Ascending aorta (tissue), 2 donors: ENCODE measurements at places on chromosomes 3 and 15. TPM values are rescaled to one million over a fixed set of nuclear protein-coding genes. Genes with fewer than 3 reads are reported as not detected.

The DVL3 gene
- 36.6 TPM for total RNA-seq

The MYL3 gene
- 3.6 TPM for total RNA-seq

The CTXND1 gene
- 0.11 TPM for total RNA-seq

The GNAT1 gene
- 4.7 TPM for total RNA-seq

The TMEM158 gene
- not detected for total RNA-seq

The SLC28A1 gene
- not detected for total RNA-seq

The POC1A gene
- total RNA-seq = not detected

The CHRM5 gene
- not detected for total RNA-seq

The PIF1 gene
- not detected for total RNA-seq

The FETUB gene
- not detected for total RNA-seq

The CAPN3 gene
- total RNA-seq = 7.1 TPM

The BOC gene
- total RNA-seq = 31.3 TPM

The ALPK3 gene
- total RNA-seq = 38.0 TPM

- DNase-seq = no peak
- H3K36me3 ChIP-seq = no peaks in the 10 kb centered on the region
- H3K4me1 ChIP-seq = peaks cover 14% of the 10 kb centered on the region
- peak overlapping the region; percentile 19 for H3K4me3 ChIP-seq
Measured at GRCh38 chr3:42159706-42160472, 68.7 kb downstream of the TRAK1 start.

GRCh38 chr3:13335059-13335458, 85.1 kb downstream of the NUP210 start:
- H3K27ac ChIP-seq = no peak overlapping the region
- H3K27me3 ChIP-seq = no peaks in the 10 kb centered on the region
- no peaks in the 10 kb centered on the region for H3K4me1 ChIP-seq
- H3K36me3 ChIP-seq = no peaks in the 10 kb centered on the region
- no peak overlapping the region for H3K4me3 ChIP-seq
- DNase-seq = no peak

DNA sequence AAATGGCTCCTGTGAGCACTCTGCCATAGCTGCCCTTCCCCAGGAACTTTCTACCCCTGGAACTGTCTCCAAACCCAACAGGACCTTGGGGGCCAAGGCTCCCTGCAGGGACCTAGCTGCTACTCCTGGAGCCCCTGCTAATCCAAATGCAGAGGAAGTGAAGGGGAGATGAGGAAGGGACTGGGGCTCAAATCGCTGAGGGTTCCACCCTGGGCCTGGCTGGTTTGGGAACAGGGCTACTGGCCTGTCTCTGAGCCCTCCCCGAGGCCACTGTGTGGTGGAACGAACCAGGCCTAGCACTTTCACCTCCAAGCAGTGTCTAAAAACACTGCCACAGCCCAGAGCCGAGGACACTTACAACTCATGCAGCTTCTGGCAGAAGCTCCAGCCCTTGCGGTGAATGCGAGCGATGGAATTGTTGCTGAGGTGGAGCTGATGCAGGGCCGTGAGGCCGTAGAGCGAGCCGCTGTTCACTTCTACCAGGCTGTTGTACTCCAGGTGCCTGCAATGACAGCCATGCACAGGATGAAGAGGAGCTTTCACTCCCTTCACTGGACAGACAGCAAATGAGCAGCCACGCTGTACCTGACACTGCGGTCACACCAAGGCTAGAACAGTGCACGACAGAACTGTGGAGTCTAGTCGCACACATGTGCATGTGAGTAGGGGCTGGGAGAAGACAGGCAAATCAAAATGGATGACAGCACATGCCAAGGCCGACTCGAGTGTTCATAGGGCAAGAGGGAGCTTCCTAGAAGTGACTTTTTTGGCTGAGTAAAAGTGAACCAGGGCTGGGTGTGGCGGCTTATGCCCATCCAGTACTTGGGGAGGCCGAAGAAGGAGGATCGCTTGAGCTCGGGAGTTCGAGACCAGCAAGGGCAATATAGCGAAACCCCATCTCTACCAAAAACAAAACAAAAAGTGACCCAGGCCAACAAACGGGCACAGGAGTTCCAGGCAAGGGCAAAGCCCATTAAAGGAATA, 90.8 kb downstream of the LRIG1 start:
- no peaks in the 10 kb centered on the region for H3K27me3 ChIP-seq
- peaks cover 37% of the 10 kb centered on the region for H3K4me1 ChIP-seq
- DNase-seq = no peak
- H3K36me3 ChIP-seq = peaks cover 46% of the 10 kb centered on the region
- H3K4me3 ChIP-seq = no peak overlapping the region
- peak overlapping the region; percentile 37 for H3K27ac ChIP-seq

GRCh38 chr3:32249184-32249782, 10.8 kb downstream of the CMTM8 start:
- H3K27me3 ChIP-seq = no peaks in the 10 kb centered on the region
- no peak for DNase-seq
- H3K36me3 ChIP-seq = no peaks in the 10 kb centered on the region
- H3K4me1 ChIP-seq = no peaks in the 10 kb centered on the region
- no peak overlapping the region for H3K27ac ChIP-seq
- H3K4me3 ChIP-seq = no peak overlapping the region

DNA sequence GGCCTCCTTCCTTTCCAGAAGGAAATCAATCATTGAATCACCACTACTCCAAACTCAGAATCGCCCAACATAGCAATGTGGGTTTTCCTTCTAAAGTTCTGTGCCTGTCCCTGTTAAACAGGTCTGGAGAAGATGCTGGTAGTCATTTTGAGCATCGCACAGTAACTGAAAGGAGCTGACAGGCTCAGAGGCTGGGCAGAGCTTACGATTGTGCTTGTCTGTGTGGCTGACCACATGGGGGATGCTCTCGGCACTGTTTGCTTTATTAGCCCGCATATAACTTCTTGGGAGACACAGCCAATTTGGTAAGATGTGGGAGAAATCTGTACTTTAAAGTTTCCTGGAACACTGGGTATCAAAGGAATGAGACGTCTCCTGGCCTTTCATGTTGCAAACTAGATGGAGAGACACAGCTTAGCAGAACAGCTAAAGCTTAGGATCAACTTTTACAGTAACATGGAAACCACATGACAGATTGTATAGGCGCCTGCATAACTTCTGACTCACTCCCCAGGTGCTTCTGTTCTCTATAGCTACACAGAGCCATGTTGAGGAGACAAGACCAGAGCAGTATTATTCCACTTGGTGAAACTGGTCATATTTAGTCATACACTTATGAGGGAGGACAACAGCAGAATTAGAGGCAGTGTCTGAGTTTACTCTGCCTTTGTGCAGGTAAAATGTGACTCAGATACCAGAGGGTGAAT, 374.1 kb downstream of the RORA start:
- no peaks in the 10 kb centered on the region for H3K4me1 ChIP-seq
- H3K4me3 ChIP-seq = no peak overlapping the region

DNA sequence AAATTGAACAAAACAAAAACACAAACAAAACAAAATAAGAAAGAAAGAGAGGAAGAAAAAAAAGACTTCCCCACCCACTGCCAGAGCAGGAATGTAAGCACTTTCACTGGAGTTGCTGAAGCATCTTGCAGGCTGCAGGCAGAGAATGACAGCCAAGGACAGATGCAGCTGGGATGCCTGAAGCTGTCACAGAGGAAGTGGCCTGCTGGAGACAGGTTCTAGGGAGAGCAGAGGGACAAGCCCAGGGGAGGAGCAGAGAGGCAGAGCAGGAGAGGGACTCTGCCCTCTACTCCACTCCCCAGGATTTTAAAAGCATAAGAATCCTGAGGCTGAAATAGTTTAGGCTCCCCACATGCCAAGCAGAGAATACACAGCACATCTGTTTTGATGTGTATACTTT, 326.2 kb downstream of the TUSC7 start:
- no peak overlapping the region for H3K4me3 ChIP-seq
- no peaks in the 10 kb centered on the region for H3K27me3 ChIP-seq
- H3K4me1 ChIP-seq = peaks cover 11% of the 10 kb centered on the region

GRCh38 chr3:197936819-197937384, 13.1 kb upstream of the RPL35A start:
- H3K27me3 ChIP-seq = no peaks in the 10 kb centered on the region
- no peak overlapping the region for H3K27ac ChIP-seq

DNA sequence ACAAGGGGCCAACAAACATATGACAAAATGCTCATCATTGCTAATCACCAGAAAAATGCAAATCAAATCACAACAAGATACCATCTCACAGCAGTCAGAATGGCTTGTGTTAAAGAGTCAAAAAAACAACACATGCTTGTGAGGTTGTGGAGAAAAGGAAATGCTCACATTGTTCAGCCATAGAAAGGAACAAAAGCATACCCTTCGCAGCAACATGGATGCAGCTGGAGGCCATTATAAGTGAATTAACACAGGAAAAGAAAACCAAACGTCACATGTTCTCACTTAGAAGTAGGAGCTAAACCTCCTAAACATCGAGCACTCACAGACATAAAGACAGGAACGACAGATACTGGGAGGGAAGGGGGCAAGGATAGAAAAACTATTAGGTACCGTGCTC, 678.4 kb upstream of the GRM7 start:
- DNase-seq = no peak
- no peaks in the 10 kb centered on the region for H3K36me3 ChIP-seq
- no peaks in the 10 kb centered on the region for H3K4me1 ChIP-seq
- H3K27me3 ChIP-seq = no peaks in the 10 kb centered on the region

GRCh38 chr3:146928421-146929059, 323.4 kb upstream of the PLSCR5 start:
- H3K4me3 ChIP-seq = no peak overlapping the region
- no peak overlapping the region for H3K27ac ChIP-seq
- H3K27me3 ChIP-seq = no peaks in the 10 kb centered on the region
- no peaks in the 10 kb centered on the region for H3K36me3 ChIP-seq
- H3K4me1 ChIP-seq = no peaks in the 10 kb centered on the region

- no peak for DNase-seq
- peaks cover 39% of the 10 kb centered on the region for H3K36me3 ChIP-seq
- no peaks in the 10 kb centered on the region for H3K27me3 ChIP-seq
- H3K27ac ChIP-seq = peak overlapping the region; percentile 93
- H3K4me1 ChIP-seq = peaks cover 26% of the 10 kb centered on the region
Measured at GRCh38 chr15:73946795-73947370, 20.6 kb downstream of the LOXL1 start.

DNA sequence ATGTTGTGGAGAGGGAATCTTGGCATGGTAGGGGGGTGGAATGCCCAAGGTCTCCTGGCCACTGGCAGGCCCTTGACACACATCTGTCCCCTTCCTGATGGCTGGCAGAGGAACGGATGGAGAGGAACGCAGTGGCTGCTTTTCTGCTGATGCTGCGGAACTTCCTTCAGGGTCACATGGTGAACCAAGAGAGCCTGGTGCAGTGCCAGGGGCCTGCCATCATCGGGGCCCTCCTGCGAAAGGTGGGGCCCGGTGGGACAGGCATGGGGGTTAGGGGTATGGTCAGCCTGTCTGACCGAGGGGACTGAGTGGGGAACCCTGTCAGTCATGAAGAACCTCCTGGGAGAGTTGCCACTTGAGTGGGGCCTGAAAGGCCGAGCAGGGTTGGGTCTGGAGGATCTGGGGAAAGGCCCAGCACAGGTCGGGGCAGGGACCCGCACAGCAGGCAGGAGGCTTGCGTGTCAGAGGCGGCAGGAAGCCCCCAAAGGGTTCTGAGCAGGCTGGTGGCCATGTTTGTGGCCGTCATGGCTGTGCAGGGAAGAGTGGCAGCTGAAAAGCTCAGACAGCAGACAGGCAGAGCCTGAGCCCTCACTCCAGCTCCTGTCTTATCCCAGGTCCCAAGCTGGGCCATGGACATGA, 18.1 kb downstream of the NBEAL2 start:
- H3K4me1 ChIP-seq = no peaks in the 10 kb centered on the region
- peak; percentile 7 for DNase-seq
- no peaks in the 10 kb centered on the region for H3K27me3 ChIP-seq

DNA sequence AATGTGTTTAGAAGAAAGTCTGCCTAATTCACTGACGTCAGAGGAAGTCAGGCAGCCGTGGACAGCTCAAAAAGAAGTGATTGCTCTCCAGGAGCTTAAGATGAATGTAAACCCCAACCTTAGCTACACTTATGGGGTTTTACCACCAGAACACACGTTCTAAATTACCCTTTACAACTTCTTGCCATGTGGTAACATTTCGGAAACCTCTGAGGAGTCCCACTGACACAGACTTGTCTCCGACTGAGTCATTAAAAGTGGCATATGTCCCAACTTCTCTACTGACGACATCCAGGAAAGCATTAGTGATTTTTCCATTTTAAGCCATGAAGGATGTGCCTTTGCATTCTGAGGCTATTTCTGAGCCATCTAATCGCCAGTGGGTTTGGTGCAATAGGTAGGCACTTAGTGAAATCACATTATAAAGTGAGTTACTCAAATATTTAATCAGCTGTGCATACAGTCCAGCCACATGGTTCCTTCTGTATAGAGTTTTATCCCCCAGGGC, 32.4 kb downstream of the C2CD4A start:
- no peaks in the 10 kb centered on the region for H3K27me3 ChIP-seq
- no peak for DNase-seq
- no peak overlapping the region for H3K4me3 ChIP-seq
- H3K27ac ChIP-seq = no peak overlapping the region
- H3K4me1 ChIP-seq = no peaks in the 10 kb centered on the region

- H3K4me1 ChIP-seq = no peaks in the 10 kb centered on the region
- no peak overlapping the region for H3K27ac ChIP-seq
- no peak overlapping the region for H3K4me3 ChIP-seq
- no peaks in the 10 kb centered on the region for H3K36me3 ChIP-seq
Measured at GRCh38 chr3:3221528-3221927, 42.0 kb upstream of the CRBN start.

GRCh38 chr3:191329654-191330529, at the start of gene UTS2B:
Gene UTS2B, minus strand, starts transcription at chr3:191330526. Its CDS starts 48,337 bp downstream, at chr3:191282189.
- H3K36me3 ChIP-seq = no peaks in the 10 kb centered on the region
- peak within 1 kb of the TSS; percentile 92 for H3K27ac ChIP-seq
- peaks cover 3% of the 10 kb centered on the region for H3K4me1 ChIP-seq
- H3K4me3 ChIP-seq = peak within 1 kb of the TSS; percentile 100
- no peaks in the 10 kb centered on the region for H3K27me3 ChIP-seq
- DNase-seq = peak; percentile 74

DNA sequence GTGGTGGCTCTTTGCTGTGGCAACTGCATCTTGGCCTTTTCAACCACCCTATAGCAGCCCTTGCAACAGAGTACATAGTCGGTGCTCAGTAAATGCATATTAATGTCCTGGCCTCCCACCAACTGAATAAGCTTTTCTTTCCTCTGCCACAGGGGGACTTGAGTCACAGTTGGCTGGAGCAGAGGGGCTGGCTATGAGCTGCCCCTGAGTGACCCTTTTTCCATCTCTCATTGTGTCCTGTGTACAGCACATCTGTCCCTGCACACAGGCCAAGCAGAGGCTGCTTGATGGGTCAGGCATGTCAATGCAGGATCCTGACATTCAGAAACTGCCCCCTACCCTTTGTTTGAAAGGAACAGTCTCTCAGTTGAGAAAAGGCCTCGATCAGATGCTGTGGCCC, 22.4 kb downstream of the SPSB4 start:
- H3K4me3 ChIP-seq = no peak overlapping the region
- H3K27me3 ChIP-seq = no peaks in the 10 kb centered on the region
- DNase-seq = no peak
- H3K4me1 ChIP-seq = peaks cover 13% of the 10 kb centered on the region
- no peaks in the 10 kb centered on the region for H3K36me3 ChIP-seq
- H3K27ac ChIP-seq = no peak overlapping the region

GRCh38 chr3:13879946-13880810, at the start of gene WNT7A:
Gene WNT7A, minus strand, starts transcription at chr3:13880071. Its CDS starts 255 bp downstream, at chr3:13879816.
- H3K27ac ChIP-seq = no peak within 1 kb of the TSS
- H3K4me1 ChIP-seq = peaks cover 5% of the 10 kb centered on the region
- no peaks in the 10 kb centered on the region for H3K36me3 ChIP-seq
- no peak for DNase-seq

GRCh38 chr15:30979457-30979856, 12.0 kb downstream of the MTMR10 start:
- no peak overlapping the region for H3K4me3 ChIP-seq
- H3K36me3 ChIP-seq = no peaks in the 10 kb centered on the region

- no peaks in the 10 kb centered on the region for H3K36me3 ChIP-seq
- no peak overlapping the region for H3K27ac ChIP-seq
Measured at GRCh38 chr15:70217226-70218160, 119.8 kb upstream of the TLE3 start.
